ENCODE measurements at places on chromosomes 2 and 18.
A peak's percentile ranks its signal among the peaks of the same experiment; 100 is the strongest.

DNA sequence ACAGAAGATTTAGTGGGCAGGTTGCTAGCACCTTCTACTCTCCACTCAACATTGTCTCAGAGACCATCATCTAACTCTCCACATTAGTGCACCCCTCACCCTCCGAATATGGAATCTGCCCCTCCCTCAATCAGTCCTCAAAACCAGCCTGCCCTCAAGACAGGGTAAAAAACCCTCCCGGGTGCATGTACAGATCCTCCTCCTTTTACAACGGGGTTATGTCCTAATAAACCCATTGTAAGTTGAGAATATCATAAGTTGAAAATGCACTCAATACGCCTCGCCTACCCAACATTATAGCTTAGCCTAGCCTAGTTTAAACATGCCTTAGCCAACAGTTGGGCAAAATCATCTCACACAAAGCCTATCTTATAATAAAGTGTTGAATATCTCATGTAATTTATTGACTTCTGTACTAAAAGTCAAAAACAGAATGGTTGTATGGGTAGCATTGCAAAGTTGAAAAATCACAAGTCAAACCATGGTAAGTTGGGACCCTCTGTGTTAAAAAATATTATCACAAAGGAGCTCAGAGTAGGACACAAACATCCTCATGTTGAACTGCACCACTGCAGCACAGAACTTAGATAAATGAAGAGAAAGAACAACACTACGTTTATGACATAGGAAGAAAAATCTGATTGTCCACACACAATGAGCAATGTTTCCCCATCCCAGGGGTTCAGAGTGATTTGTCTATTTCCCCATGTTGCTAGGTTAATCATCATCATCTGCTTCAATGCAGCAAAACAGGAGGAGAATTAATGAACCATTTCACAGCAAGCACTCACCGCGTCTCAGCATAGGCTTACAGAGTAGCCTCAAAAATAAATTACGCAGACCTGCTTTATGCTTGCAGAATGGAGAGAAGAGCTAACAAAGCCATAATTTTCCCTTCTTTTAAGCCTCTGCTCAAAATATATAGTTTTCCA is 184.1 kb upstream of the ARL4C start:
- no peak for DNase-seq

- peak; percentile 41 for DNase-seq
These were observed 37.6 kb upstream of the MCM6 start for GRCh38 chr2:135913727-135914365.

GRCh38 chr2:9278439-9278838 is 71.8 kb downstream of the ASAP2 start:
- DNase-seq = no peak

DNA sequence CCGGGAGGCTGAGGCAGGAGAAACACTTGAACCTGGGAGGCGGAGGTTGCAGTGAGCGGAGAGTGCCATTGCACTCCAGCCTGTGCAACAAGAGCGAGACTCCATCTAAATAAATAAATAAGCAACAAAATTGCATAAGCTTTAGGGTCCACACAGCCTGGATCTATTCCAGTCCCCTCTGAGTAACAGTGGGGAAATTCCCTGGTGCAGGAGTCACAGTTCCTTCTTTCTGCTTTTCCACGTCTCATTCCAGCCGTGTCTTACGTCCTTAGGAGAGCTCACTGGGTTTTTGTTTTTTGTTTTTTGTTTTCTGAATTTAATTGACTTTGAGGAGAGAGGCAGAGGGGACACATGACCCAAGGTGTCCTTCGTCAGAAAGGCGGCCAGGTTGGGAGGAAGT is 44.6 kb downstream of the B3GNT2 start:
- DNase-seq = no peak

DNA sequence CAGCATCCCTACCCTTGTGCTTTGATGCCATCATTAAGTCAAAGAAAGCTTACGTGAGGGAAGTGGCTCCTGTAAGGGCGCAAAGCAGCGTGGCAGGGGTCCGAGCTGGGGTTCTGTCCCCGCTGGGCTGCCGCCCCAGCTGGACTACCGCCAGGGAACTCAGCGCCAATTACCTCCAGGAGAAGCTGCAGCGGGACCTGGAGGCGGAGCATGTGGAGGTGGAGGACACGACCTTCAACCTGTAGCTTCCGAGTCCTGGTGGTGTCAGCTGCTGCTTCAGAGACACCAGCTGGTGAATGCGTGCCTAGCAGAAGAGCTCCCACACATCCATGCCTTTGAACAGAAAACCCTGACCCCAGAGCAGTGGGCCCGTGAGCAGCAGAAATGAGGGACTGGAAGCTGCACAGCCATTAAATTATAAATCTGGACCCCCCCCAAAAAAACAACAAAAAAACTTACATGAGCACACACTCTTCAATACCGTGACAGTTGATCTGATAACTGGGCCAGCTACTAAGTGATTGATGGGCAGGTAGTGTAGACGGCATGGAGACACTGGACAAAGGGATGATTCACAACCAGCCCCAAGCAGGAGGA is 20.1 kb upstream of the YES1 start:
- DNase-seq = no peak

DNA sequence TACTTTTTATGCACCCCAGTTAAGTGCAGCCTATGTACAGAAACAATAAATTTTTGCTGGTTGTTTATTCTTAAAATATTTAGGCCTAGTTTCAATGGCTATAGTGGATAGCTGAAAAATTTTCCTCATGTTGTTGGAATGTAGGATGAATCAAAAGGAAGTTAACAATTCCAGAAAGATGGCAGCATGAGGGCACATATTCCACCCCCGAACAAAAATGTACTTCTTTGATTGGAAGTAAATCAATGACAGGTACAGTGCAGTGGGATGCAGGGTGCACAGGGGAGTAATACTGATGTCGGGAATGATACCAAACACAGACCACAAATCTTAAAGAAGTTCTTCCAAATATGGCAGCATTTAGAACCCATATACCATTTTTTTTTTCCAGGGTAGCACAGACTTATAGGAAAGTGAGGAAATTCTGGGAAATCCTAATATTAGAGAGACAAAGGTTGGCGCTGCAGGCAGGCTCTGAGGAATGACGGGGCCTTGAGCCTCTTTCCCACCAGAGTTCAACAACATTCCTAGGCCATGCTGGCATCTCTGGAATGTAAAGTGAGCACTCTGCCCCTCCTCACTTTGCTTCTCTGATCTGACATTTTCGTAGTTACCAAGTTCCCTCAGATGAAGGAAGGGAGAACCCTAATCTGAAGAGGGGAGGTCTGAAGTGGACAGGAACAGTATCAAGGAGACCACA is 36.6 kb upstream of the IKZF2 start:
- peak; percentile 73 for DNase-seq

GRCh38 chr2:29113891-29114321 is 1.3 kb upstream of the CLIP4 start:
- DNase-seq = no peak

All from HS-27A (cell line).